Activated CD4-positive, alpha-beta T cell treated with anti-CD3 and anti-CD28 coated beads, Interleukin-2, amount 50 U/mL, for 24 hours (primary cell): ENCODE measurements at places on chromosomes 2 and 18.

DNA sequence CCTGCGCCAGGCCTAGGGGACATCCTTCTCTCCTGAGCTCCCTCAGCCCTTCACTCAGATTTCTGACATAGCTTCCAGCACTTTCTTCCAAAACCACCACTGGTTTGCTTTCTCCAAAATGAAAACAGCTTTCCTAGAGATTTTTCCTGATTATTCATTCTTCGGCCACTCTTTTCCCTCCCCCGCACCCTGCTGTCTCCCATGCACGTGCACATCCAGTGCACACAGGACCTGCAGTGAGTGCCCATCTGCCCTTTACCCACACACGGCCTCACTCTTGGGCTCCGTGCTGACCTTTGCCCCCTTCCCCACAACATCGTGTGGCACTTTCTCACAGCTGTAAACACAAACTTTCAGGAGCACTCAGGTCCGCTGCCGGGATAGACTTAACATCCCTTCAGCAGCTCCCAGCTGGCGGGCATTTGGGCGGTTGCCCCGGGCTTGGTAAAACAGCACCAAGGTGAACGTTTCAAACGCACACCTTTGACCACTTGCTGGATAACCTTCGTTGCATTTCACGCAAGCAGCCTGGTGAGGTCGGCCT, 25.8 kb downstream of the KIF1A start:
- DNase-seq = no peak

- no peak for DNase-seq
These were observed 3.4 kb downstream of the MBP start for GRCh38 chr18:77129150-77129551.

- no peak for DNase-seq
These were observed 36.6 kb downstream of the DIPK1C start for GRCh38 chr18:74420481-74420880.

DNA sequence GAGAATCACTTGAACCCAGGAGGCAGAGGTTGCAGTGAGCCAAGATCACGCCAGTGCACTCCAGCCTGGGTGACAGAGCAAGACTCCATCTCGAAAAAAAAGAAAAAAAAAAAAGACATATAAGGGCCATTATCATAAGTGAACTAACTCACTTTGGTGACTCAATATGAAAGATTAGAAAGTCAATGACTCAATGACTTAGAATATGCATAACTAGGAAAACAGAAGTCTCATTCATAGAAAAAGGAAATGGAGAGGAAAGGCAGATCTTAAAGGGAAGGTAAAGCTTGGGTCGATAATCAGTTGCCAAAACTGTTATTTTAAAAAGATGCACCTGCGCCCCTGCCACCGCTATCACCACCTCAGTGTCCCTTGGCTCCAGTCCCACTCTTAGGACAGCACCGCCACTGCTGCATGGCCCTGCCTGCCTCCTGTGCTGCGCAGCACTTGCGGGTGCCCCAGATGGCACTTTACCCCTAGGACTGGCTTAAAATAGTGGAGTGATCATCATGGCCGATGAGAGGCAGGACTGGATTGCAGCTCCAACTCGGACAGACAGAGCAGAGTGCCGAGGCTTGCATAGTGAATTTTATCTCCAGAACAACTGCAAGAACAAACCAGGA, 54.7 kb downstream of the INO80D start:
- DNase-seq = no peak

DNA sequence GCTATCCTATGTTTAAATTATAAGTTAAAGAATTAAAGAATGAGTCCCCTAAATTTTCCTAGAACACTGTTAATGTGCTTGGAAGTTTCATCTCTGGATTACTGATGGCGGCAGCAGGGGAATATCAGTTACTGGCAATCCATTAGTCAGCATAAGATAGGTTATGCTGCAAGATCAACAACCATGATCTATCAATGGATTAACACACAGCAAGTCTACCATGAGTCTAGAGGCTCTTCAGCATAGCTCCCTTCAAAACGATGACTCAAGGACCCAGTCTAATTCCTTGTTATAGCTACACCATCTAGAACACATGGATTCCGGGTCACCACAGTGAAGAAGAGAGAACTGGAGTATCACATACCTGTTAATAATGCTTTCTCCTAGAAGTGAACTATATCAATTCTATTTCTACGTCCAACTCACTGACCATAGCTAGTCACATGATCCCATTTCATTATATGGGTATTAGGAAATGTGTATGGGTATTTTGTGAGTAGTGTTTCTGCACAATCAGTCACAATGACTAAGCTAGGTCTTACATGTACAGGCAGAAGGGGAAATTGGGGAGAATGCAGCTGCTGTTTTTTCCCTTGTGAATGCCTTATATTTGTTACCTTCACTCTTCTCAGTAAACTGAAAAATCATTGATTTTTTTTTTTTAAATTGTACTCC, 108.3 kb upstream of the MAPRE2 start:
- no peak for DNase-seq

- DNase-seq = no peak
These were observed 33.0 kb downstream of the MAL start for GRCh38 chr2:95058466-95058988.

DNA sequence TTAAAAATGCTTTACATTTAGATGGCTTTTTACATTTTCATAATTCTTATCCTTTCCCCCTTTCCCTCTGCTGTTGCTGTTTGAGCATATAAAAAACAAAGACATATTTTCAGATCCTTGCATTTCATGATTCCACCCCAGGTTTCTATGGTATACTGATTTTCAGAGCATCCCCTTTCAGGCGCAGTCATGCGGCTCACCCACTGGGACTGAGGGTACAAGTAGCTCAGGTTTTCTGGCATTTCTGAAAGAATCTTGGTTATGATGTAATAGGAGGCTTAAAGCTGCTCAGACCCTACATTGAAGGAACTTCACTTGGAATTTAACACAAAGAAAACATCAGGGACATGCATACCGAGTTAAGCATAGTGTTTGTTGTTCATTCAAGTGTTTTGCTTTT, 310.8 kb downstream of the ETAA1 start:
- no peak for DNase-seq

- DNase-seq = no peak
These were observed 436.0 kb upstream of the CWC22 start for GRCh38 chr2:180442860-180443644.

- no peak for DNase-seq
These were observed 34.9 kb upstream of the GPC1 start for GRCh38 chr2:240400371-240401161.

GRCh38 chr2:110101901-110102803, 13.5 kb downstream of the MALL start:
- DNase-seq = no peak

DNA sequence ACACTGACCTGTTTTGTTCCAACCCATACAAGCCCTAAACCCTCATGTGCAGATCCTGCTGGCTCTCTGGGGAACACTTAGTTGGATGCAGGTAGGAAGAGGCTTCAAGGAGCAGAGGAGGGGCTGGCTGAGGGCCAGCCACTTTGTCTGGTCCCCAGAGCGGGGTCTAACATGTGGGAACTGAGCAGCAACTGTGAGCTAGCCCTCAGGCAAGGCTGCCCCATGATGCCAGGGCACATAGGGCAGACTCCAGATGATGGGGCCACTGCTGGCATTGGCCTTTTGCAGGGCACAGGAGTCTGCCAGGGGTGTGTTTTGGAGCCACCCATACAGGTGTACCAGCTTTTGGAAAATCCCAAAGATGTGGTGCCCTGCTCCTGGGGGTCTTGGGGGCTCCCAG, 67.7 kb downstream of the HPCAL1 start:
- no peak for DNase-seq

- no peak for DNase-seq
These were observed 15.9 kb downstream of the TRIB2 start for GRCh38 chr2:12732651-12733050.
